ENCODE measurements at places on chromosomes 12 and 14. TPM values are rescaled to one million over a fixed set of nuclear protein-coding genes. Genes with fewer than 3 reads are reported as not detected.

NT5DC3 gene
- total RNA-seq: 10.9 TPM

BBOF1 gene
- 5.8 TPM for total RNA-seq

FBXL14 gene
- total RNA-seq: 11.9 TPM

PRKD1 gene
- total RNA-seq: 21.7 TPM

TMEM30B gene
- total RNA-seq: 0.56 TPM

Data from regular cardiac myocyte (primary cell).